ENCODE measurements at places on chromosomes 5 and 9. TPM values are rescaled to one million over a fixed set of nuclear protein-coding genes. Genes with fewer than 3 reads are reported as not detected.

Gene MAML1
- 40.4 TPM for polyA plus RNA-seq

Gene RABGAP1
- polyA plus RNA-seq = 65.8 TPM

DNA sequence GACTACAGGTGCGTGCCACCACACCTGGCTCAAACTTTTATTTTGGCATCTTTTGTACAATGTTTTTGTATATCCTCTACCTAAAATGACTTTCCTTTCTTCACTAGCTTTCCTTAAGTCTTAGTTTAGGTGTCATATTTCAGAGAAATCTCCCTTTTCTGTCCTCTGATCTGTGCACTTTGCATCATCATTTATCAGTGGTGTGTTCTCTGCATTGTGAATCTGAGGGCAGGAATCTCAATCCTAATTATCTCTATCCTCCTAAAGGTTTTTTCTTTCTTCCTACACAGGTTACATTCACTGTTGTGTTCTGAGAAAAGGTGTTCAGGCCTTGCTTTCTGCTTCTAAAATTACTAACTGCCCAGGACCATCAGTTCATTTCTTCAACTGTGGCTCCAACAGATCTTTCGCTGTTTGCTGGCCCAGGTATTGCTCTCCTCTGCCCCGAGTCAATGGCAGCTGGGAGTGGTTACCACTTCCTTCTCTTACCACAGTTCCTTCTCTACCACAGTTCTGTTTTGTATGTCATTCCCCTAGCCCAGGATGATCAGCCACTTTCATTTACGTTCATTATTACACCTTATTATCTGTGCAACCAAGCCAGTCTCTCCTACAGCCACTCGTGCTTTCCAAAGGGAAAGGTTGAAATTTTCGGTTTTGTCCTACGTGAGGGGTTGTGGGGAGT, 14.0 kb downstream of the TGFBR1 start:
- DNase-seq = no peak

DNA sequence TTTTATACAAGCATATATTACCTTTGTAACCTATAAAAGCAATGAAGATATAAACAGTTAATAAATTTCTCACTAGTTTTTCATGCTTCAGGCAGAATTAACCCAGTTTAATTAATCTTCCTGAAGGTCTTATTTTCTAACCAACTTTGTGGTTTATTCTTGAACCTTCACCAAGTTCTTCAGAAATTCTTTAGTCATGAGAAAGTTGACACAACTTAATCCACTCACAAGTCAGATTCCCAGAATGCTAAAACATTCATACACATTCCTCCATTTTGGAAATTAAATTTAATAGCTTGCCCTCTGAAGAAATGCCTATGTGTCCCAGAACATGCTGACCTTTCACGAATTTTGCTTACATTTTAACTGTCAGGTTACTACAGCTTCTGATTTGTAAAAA, 105.4 kb upstream of the PAM start:
- no peak for DNase-seq

Gene FAM53C
- 34.5 TPM for polyA plus RNA-seq

Gene SV2C
- 0.18 TPM for polyA plus RNA-seq

DNA sequence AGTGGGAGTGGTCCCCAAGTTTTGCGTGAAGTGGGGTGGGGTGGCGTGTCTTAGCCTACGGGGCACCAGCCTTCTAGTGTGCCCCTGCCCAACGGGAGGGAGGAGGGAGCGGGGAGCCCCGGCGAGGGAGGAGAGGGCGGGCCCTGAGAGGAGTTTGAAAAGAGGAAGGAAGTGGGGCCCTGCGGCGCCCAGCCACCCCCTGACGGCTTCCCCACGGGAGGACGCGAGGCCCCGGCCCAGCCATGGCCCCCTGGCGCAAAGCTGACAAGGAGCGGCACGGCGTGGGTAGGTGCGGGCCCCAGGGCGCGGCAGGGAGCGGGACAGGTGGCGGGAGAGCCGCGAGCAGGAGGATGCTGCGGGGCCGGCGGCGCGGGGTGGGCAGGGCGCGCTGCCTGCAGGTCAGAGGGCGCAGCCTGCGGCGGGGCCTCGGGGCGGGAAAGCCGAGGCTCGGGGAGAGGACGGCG, at the start of gene DOCK2:
Gene DOCK2 (plus strand): TSS at position 191 of the 464 bp plus-strand sequence. CDS start 52 bp downstream, at position 243.
- DNase-seq = no peak

- DNase-seq = no peak
These were observed 14.4 kb upstream of the SYNPO start for GRCh38 chr5:150625831-150626746.

GRCh38 chr9:95780751-95781150, 94.7 kb upstream of the ERCC6L2 start:
- no peak for DNase-seq

Gene IL7R
- 1.0 TPM for polyA plus RNA-seq

GRCh38 chr5:115627295-115627865, 1.5 kb upstream of the TMED7 start:
- DNase-seq = no peak

Gene CYSRT1
- polyA plus RNA-seq = 0.78 TPM
